ENCODE measurements at places on chromosomes 5 and 9.

- no peak for DNase-seq
Observed at GRCh38 chr9:95746408-95747180, 128.9 kb upstream of the ERCC6L2 start.

DNA sequence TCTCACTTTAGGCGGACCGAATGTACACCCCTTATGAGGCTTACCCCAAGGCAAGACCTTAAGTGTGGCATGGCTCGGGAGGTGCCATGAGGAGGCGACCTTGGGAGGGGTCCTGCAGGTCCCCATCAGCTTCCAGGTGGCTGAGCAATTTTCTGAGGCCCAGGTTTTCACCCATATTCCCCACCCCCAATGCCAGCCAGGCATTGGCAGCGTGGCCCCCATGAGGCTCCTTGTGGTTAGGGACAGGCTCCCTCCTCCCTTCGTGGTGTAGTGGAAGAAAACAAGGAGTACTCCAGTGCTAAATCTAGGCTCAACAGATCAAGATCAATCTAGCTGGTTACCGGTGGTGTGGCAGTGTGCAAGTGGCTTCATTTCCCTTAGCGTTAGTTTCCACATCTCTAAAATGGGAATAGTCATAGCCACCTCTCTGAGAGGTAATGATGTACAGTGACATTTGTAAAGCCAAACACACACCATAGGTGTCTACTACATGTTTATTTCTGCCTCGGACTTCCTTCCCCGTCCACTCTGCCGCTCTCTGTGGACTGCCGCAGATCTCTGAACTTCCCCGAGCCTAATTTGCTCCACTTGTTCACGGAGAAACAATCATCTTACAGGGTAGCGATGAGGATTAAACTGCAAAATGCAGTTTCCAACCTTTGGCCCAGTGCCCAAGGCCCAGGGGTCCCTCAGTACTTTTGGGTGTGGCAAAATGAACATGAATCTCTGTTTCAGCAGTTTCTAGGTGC lies 8.4 kb downstream of the LHX2 start:
- DNase-seq = no peak

GRCh38 chr9:23309800-23310199 lies 516.2 kb downstream of the ELAVL2 start:
- DNase-seq = no peak

DNA sequence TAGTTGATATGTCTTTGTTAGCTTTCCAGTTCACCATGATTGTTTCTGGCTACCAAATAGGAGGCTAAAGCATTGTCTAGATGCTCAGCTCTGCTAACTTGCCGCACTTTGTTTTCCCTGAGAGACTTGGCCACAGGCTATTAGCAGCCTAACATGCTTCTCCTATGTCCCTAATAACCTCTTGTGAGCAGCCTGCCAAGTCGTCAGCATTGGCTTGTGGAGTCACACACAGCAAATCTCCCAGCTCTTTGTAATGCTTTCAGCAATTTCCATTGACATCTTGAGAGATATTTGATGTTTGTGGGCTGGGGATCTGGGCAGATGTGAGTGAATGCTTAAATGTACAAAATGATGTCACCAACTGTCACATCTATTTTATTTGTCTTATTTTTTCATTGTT lies 346.9 kb downstream of the KDM4C start:
- no peak for DNase-seq

DNA sequence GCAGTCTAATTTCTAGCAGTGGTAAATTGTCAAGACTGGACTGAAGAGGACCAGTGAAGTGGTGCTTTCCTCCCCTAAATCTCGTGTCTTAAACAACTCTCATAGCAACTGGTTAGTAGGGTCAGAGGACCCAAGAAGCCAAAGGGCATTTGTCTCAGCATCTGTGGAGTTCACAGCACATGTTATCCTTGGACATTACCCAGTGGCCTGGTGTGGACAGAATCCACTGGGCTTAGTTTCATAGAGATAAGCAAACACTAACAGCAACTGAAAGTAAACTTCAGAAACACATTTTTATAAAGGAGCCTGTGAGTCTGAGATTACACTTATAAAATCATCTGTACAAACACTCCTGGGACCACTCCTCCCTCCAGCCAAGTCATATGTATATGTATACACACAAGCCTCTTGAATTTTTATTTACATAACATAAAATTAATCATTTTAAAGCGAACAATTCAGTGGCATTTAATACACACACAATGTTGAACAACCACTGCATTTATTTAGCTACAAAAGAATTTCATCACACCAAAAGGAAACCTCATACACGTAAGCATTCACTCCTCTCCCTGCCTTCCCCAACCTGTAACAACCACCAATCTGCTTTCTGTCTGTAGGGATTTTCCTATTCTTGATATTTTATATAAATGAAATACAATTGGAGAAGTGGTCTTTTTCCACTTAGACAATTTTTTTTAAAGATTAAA lies 457.8 kb downstream of the RASEF start:
- DNase-seq = no peak

DNA sequence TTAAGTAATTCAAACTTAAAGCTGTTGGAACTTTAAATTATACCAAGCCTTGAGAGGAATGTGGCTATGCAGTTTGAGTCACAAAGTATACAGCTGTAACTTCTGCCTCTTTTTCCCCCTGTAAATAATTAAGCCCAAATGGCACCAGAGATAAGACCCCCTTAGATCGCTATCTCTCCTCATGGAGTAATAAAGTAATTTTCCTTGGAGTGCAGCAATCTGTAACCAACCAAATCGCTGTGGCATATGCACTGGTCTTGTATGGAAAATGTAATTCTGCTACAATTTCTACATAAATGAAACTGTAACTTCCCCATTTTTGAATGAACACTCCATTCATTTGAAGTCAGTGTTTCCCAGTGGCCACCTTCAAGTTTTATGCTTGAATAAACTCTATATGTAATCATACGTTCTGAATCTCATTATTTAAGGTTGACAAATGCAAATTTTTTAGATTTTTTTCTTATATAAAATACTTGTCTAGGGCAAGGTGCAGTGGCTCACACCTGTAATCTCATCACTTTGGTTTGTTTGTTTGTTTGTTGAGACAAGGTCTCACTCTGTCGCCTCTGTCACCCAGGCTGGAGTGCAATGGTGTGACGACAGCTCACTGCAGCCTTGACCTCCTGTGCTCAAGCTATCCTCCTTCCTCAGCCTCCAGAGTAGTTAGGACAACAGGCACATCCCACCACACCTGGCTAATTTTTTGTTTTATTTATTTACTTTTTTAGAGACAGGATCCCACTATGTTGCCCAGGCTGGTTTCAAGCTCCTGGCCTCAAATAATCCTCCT lies 12.3 kb downstream of the SUSD1 start:
- peak; percentile 56 for DNase-seq

GRCh38 chr5:54470677-54471076 lies 15.2 kb downstream of the HSPB3 start:
- no peak for DNase-seq

- DNase-seq = no peak
Observed at GRCh38 chr9:34318163-34318790, 10.8 kb downstream of the KIF24 start.

DNA sequence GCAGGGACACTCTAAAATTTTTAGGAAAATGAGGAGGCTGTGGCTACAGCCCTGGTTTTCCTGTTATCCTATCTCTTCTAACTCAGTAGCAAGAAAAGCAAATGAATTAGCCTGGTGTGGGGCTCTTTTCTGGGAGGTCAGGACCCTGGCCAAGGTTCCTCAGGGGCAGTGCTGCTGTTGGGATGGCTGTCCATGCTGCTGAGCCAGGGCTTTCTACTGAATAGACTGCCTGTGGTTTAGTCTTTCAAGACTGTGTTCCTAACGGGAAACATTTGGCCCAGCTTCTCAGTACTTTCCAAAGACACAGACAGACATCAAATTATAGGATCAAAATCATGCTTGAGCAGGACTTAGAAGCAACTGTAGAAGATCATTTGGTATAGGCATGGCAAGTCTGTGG lies 18.1 kb downstream of the TNC start:
- no peak for DNase-seq

GRCh38 chr5:147267082-147267832 lies 32.4 kb downstream of the STK32A start:
- DNase-seq = no peak

GRCh38 chr5:102763734-102764133 lies 8.6 kb downstream of the PAM start:
- DNase-seq = no peak

DNA sequence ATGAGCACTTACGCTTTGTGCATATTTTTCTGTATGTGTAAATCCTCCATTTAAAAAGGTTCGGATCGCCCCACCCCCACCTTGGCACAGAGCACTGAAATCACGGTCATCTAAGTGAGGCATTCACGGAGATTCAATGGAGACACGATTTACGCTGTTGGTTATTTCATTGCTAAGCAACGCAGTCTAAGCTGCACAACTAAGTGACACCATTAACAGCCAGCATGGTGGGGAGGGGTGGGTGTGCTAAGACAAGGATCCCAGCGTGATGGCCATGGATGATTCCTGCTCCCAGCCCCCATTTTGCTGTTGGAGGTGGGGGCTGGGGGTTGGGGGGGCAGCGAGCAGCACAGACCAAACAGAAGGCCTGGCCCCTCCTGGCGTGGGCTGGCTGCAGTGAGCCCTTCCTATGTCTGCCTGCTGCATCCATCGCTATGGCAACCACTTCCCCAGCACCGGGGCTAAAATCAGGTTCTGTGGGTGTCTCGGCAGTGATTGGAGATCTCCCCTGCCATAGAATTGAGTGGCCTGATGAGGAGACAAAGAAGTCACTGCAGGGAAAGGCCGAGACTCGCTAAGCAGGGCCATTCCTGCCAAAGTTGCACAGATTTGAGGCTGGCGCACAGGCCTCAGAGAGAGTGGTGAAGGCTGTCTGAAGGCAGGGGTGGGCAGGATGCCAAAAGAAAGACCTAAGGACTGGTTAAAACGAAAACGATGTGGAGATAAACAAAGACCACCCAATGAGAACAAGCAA lies 14.3 kb upstream of the MARCHF6 start:
- no peak for DNase-seq

- no peak for DNase-seq
Observed at GRCh38 chr9:13975611-13976290, 338.2 kb downstream of the NFIB start.

GRCh38 chr5:83475391-83475863 lies 3.9 kb downstream of the VCAN start:
- DNase-seq = no peak

DNA sequence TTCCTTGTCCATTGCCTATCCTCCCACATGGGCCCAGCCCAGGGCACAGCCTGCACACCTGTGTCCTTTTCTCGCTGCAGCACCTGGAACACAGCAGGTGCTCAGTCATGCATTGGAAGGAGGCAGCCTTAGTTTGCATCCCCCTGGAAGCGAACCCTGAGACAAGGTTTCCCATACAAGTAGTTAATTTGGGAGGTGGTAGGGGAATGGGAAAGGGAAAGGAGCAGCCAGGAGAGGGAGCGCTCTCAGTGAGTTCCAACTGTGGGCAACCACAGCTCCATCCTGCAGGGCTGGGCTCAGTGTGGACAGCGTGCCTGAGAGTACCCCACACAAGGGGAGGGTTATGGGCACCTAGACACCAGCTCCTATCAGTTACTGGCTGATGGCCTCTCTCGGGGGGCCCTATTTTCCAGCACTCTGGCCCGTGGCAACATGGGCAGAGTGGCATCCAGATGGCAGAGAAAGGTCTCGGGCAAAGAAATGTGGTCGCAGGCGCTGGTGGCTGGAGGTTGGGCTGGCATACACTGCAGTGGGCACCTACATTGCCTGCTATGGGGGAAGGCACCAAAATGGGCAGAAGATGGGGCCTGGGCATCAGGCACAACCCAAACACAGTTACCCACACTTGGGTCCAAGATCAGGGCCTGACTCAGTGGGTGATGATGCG lies 50.1 kb downstream of the TSPAN17 start:
- no peak for DNase-seq

DNA sequence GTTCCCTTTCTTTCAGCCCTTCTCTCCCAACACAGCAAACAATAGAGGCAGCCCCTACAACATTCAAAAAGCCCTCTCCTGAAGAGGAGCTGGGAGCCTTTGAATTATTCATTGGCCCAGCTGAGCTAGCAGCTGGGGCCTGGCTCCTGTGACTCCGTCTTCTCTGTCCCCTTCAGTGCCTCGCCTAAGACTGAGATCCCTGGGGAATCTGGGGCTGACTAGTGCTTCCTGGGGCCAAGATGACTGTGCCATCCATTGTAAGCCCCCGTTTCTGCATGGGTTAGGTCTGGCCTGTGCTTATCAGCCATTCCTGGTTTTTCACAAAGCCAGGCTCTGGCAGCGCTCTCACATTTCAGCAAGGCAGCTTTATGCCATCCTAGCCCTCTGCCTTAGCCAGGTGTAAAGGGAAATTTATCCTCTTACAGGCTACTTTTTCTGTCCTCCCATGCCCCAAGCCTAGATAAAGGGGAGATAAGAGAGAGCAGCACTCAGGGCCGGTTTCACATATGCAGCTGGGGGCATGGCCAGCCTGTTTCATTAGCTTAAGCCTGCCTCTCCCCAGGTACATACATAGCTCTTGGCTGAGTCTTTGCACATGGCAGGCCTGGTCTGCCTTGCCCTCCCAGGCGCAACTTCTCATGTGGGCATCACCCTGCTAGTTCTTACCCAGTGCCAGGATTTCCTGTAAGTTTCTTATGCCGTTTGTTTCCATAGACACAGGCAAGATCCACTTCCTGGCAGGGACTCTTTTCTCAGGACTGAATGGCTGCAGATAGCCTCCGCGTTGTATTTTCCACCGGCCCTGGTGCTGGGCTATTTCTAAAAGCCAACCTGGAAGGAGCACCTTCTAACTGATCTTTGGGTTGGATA lies 15.8 kb downstream of the PTPA start:
- no peak for DNase-seq

- DNase-seq = peak; percentile 46
Observed at GRCh38 chr9:35649431-35650340, 1.0 kb downstream of the SIT1 start.

- no peak for DNase-seq
Observed at GRCh38 chr5:35758151-35758724, 98.5 kb upstream of the IL7R start.

DNA sequence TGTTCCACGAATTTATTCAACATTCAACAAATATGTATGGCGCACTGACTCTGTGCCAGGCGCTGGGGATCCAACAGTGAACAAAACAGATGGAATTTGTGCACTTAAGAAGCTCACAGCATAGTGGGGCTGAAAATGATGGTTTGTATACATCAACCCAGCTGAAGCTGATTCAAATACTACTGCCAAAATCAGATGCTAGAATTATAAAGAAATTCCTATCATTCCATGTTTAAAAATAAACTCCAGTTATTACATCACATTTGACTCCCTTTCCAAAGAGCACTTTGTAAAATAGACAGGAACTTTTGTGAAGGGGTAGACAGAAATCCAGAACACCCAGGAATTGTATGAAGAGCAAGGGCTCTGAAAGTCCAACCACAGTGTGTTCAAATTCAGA lies 54.1 kb downstream of the ZNF608 start:
- DNase-seq = no peak

DNA sequence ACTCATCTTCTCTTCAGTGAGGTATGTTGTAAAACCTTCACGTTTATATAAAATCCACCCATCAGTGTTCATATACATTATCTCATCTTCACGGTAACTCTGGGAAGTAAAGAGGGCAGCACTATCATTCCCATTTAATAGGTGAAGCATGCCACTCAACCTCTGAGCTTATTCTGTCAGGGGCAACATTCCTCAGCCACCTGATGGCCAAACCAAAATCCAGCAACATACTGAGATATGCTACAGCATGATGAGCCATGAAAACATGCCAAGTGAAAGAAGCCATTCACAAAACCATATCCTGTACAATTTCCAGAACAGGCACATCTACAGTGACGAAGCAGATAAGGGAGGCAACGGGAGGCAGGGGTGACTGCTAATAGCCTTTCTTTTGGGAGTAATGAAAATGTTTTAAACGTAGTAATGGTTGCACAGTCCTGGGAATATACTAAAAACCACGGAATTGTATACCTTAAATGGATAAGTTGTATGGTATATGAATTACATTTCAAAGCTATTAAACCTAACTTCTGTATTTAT lies 167.4 kb downstream of the TSSK1B start:
- DNase-seq = no peak

All from inflammatory macrophage treated with lipopolysaccharide for 4 hours (primary cell).